ENCODE measurements at places on chromosomes 6 and 20.

DNA sequence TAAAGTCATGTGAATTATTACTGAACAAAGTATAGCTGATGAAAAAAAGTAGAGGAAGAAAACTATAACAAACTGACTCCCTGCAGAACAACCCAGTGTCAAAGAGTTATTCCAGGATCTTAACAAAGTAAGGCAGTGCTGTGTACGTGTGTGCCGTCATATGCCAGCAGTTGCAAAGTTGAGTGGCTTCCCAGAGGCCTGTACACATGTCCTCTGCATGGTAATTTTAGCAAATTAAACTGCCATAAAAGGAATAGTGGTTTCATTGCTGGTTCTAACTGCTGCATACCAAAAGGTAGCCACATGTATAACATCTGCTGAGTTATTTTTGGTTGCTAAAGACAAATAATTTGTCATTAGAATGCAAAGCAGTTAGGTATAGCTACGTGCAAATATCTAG, 44.8 kb downstream of the RIPOR2 start:
- peak; percentile 41 for DNase-seq

DNA sequence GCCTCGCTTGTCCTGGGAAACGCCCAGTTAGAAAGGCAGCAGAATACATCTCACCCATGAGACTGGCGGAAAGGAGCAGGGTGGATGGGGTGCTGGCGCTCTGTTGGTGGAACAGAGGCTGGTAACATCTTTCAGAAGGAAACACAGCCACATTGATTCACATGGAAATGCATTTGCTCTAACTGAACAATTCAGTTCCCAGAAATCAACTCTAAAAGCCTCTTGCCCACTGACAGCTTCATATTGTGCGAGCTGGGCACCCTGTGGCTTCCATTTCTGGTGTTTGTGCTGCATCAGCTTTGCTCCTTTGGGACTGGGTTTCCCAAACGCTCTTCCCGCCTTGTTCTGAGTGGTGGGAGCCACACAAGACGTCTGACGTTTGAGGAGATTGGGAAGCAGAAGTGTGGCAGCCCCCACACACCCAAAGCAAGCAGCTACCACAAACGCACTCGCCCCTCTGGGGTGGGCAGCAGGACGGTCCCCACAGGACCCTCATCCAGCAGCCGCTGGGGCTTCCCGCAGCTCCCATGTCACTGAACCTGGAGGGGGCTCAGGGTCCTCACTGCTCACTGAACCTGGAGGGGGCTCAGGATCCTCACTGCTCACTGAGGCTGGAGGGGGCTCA, 229.5 kb downstream of the ERMARD start:
- no peak for DNase-seq

- DNase-seq: no peak
These were observed 39.2 kb downstream of the SPACA1 start for GRCh38 chr6:88086792-88087191.

DNA sequence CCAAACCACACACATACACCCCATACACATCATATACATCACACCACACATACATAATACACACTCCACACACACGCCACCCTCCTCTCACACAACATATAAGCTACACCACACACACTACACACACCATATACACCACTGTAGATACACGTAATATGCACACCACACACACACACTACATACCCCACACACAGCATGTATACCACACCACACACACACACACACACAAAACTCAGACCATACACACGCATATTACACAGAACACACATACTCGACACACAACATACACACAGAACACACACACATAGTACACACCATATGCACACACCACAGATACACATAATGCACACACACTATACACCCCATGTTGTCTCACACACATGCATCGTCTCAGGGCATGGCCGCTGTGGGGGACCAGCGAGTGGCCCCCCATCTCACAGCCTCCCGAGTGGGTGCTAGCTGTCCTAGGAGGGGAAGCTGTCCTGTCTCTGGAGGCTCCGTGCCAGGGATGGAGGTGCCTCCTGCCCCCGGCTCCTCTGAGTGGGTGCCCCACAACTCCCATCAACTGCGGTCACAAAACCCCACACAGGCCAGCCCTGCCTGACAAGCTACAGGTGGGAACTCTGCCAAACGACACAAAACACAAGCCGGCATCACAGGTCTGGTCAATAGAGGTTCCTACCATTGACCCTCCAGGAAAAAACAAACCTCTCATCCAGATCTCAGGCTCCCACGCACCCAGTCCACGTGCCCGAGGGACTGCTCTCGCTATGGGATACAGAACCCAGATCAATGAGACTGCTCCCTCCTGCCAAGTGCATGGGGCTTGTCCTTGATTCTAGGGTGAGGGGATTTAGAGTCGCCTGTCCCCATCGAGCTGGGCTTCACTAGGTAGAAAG, 49.1 kb downstream of the DACT2 start:
- no peak for DNase-seq

GRCh38 chr6:26366504-26366903, 1.5 kb downstream of the BTN3A2 start:
- no peak for DNase-seq

DNA sequence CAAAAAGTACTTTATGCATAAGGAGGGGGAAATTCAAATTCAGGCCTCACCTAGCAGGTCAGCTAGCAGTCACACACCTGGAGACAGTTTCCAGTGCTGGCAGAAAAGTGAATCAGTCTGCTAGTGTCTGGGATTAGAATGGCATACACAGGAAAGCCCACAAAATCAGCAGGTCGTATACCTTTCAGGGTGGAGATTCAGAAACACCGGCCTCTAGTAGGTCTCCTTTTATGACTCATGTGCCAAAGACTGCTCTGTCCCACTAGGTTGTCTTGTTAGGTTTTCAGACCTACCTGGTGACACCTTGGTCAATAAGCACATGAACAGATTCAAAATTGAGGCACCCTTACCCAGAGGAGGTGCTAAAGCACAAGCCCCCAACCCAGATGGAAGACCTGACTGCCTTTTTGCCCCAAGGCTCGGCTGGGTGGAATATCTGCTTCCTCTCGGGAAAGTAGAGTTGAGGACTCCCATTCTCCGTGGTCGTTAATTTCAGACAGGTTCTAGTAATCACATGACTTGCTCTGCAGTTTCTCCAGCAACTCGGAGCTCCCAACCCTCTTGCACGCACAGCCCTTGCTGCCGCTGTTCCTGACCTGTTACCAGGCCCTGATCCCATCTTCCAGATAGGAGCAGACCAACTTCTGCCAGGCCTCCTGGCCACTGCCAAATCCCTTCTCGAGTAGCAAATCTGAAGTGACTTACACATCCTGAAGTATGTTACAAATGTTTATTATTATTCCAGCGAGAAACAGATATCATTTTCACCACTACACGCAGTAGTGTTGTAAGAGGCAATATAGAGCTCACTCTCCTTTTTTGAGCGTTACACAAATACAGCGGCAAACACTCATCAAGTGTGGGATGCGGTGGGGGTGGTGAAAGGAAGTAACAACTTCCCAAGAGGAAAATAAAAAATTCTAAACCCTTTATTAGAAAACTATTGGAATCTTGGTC, 46.6 kb downstream of the AGPAT4 start:
- DNase-seq: no peak

DNA sequence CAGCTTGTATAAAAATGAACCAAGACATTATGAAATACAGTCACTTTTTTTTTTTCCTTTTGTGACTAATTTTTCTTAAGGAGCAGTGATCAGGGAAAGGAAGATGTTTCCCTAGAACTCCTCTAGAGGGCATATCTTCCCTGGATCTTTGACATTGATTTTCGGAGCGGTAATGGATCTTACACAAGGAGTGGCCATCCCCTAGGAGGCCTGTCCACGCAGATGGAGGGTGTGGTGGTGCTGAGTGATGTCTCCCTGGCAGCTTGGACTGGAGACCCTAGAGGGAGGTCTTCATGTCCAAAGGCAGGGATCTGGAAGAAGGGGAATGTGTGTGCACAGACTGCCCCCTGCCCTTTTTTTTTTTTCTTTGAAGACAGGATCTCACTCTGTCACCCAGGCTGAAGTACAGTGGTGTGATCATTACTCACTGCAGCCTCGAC, 7.0 kb upstream of the KIFC1 start:
- no peak for DNase-seq

All from muscle of back (tissue), 13 donors.